G401 (cell line): ENCODE measurements at places on chromosomes 11 and 22. TPM values are rescaled to one million over a fixed set of nuclear protein-coding genes. Genes with fewer than 3 reads are reported as not detected.
A peak's percentile ranks its signal among the peaks of the same experiment; 100 is the strongest.

Gene TRMT2A
- 22.4 and 55.8 TPM in 2 replicates for total RNA-seq

Gene SLN
- not detected in 2 replicates for total RNA-seq

Gene KCNJ4
- 37.9 and 38.6 TPM in 2 replicates for total RNA-seq

Gene TRIM3
- 18.1 and 48.8 TPM in 2 replicates for total RNA-seq

Gene MPEG1
- total RNA-seq: not detected in 2 replicates

Gene TENM4
- 18.6 and 18.7 TPM in 2 replicates for total RNA-seq

Gene HBD
- not detected in 2 replicates for total RNA-seq

Gene HEPHL1
- total RNA-seq: not detected in 2 replicates

- DNase-seq: no peak
Observed at GRCh38 chr11:64758330-64759079, 1.3 kb downstream of the PYGM start.

- no peak for DNase-seq
Observed at GRCh38 chr11:103798446-103798845, 238.0 kb upstream of the DDI1 start.

Gene CASTOR1
- total RNA-seq: 9.8 and 11.3 TPM in 2 replicates

- no peak for DNase-seq
Observed at GRCh38 chr11:132358573-132358953, 988.1 kb downstream of the NTM start.

Gene AHNAK
- total RNA-seq: 161 and 197 TPM in 2 replicates

Gene RTN4R
- total RNA-seq: 39.2 and 50.4 TPM in 2 replicates

DNA sequence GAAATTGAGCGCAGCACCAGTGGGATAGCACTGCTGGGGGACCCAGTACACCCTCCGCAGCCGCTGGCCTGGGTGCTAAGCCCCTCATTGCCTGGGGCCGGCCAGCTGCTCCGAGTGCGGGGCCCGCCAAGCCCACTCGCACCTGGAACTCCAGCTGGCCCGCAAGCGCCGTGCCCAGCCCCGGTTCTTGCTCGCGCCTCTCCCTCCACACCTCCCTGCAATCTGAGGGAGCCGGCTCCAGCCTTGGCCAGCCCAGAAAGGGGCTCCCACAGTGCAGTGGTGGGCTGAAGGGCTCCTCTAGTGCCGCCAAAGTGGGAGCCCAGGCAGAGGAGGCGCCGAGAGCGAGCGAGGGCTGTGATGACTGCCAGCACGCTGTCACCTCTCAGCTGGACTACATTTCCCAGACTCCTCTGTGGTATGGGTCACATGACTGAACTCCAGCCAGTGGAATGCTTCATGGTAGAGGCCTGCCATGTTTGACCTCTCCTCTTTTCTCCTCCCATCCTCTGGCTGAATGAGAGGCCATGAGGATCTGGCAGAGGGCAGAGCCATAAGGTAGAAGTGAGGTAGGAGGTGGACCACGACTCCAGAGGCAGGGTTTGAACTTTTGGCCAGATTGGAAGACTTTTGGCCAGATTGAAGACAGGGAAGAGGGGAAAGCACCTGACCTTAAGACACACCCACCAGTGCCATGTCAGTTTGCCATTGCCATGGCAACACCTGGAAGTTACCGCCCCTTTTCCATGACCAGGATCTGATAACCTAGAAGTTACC is 6.2 kb downstream of the MRGPRD start:
- DNase-seq: peak; percentile 45

DNA sequence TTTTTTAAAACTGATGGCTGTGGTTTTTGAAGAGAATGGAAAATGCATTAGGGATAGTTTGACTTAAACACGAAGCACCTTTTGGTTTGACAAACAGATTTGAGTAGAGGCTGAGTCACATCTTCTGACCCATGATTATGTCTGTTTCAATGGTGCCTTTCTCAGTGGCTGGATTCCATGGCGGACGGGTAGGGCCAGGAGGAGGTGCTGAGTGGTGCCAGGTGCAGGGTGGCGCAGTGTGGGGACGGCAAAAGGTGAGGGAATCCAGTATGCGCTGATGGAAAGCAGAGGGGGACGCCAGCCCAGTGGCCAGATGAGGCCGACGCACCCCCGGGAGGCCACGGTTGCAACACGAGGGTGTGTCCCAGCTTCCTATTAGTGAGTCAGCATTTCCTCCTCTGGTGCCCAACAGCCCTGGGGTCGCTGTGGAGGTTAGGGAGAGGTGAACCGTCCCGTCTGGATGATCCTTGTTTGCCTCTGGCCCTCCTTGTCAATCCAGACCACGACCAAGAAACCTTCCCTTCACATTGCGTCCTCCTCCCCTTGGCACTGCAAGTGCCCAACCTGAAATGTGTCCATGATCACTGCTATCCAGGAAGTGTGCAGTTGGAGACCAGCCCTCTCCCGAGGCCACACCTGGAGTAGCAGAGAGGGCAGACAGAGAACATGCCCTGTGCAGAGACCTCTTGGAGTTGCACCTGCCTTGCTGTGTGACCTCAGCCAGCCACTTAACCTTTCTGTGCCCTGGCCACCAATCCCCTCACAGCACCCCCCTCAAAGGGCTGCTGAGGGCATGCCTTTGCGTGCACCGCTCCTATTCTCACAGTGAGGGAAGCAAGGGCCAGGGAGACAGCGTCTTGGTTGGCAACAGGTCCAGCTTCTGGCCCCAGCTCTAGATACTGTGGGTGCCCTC is 32.5 kb upstream of the ATXN10 start:
- DNase-seq: no peak
